AG08396 (cell line): ENCODE measurements at places on chromosomes 6 and 20.

DNA sequence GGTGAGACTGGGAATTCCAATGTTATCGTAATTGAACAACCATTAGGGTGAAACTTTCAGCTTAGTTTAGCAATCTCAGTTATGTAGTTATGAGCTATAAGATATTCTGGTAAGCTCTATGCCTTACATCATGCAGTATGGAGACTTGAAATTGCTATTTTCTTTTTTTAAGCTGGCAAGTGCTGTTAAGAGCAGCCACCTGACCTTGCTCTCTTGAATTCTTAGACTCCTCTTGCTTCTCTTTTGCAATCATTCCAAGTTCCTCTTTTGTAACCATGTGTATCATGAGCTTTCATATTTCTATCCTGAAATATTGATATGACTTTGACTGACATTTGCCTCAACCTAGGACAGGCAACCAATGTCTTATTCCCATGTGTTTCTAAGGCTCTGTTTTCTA lies 446.3 kb upstream of the SLC35B3 start:
- no peak for DNase-seq

GRCh38 chr20:152131-152530 lies 5.1 kb upstream of the DEFB127 start:
- no peak for DNase-seq

GRCh38 chr6:142112451-142113061 lies 20.2 kb upstream of the GJE1 start:
- peak; percentile 59 for DNase-seq

DNA sequence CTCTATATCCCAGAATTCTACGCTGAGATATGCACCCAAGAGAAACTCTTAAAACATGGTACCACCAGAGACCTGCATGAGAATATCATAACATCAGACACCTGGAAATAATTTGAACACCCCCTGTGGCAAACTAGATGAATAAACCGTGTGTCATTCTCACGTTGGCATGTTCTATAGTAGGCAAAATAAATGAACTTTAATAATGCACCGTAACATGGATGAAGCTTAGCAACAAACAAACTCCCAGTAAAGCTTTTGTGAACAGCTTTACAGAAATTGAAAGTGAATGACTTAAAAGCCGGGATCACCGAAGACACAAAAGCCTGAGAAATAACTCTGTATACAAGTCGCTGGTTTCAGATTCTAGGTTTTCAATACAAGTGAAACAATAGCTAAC lies 1166.8 kb upstream of the CITED2 start:
- no peak for DNase-seq

DNA sequence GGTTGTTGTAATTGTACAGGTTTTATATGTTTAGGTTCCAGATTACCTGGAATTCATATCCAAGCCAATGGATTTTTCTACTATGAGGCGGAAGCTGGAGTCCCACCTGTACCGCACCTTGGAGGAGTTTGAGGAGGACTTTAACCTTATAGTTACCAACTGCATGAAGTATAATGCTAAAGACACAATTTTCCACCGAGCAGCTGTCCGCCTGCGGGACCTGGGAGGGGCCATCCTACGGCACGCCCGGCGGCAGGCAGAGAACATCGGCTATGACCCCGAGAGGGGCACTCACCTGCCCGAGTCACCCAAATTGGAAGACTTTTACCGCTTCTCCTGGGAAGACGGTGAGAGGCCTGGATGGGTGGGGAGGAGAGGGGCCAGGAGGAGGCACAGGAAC lies 13.6 kb downstream of the BRPF3 start:
- DNase-seq, result no peak

DNA sequence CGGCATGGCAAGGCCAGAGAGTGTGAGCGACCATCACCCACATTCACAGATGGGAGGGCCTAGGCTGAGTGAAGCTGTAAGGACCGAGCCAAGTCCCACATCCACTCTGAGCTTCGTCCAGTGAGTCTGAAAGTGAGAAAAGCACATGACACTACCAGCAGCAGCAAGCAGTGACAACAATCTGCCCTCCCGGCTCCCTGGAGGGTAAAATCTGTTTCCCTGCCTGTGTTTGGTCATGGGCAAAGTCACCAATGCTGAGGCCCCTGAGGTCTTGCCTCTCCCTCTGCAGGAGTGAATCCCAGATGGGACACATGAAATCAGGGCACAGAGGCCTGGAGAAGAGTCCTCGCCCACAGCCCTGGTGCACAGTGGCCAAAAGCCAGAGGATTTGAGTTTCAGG lies 6.4 kb upstream of the CST7 start:
- no peak for DNase-seq

DNA sequence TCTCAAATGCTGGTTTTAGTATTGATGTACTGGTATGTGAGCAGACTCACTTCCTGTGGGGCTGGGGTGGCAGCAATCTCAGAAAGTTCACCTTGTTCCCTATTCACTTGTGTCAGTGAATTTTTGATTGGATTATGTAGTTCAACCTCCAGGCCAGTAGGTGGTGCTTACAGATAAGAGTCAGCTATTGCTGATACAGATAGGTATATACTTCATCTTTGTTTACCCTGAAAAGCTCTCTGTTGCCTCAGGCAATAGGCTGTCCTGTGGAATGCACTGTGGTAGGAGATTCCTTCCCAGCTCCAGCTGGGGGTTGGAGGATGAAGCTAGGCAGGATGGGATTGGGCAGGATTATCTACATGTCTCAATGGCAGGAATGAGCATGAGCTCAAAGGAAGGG lies 851.2 kb upstream of the EYS start:
- DNase-seq, result no peak

DNA sequence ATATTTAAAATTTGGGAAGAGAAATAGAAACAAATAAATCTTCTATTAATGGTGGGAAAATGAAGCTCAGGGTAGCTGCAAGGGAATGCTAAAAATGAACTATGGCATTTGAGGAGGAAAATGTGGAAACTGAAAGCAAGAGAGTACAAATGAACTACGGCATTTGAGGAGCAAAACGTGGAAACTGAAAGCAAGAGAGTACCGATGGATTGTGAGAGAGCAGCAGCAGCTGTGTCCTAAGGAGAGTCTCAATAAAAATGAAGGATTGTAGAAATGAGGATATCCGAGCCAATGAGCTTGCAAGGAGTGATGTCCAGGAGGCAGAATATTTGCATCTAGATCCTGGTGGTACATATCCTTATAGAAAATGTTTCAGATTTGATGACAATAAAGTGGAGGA lies 547.1 kb upstream of the ZNF337 start:
- no peak for DNase-seq

DNA sequence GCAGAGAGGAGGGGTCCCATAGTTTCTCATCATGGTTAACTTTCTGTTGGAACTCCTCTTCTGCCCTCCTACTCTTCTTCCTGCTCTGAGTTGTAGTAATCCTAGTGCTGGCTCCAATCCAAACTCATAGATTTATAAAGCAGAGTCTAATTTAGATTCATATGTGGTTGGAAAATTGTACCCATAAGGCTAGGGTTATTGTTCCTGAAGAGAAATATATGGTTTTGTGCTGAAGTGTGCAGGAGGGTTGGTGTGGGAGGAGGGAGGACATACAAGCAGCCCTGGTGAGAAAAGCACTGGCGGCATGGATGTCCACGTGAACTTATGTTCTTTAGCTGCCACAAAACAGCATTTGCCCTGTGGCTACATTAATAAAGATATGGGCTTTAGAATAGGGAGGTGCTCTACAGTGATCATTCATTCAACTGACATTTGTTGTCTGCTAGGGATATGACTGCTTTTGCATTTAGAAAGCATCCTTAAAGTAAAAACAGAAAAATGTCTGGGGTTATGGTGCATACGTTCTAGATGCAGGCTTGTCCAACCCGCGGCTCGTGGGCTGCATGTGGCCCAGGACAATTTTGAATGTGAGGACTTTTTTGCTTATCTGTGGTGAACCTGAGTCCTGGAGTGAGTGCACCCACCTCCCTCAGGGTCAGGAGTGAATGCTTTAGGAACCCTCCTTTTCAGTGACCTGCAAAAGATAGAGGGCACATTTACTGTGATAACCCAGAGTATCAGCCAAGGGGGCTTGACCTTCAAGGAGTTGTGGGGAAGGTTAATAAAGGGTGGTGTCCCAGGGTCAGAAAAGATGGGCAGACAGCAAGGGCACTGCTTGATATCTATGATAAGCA lies 4.1 kb downstream of the HLA-A start:
- no peak for DNase-seq

DNA sequence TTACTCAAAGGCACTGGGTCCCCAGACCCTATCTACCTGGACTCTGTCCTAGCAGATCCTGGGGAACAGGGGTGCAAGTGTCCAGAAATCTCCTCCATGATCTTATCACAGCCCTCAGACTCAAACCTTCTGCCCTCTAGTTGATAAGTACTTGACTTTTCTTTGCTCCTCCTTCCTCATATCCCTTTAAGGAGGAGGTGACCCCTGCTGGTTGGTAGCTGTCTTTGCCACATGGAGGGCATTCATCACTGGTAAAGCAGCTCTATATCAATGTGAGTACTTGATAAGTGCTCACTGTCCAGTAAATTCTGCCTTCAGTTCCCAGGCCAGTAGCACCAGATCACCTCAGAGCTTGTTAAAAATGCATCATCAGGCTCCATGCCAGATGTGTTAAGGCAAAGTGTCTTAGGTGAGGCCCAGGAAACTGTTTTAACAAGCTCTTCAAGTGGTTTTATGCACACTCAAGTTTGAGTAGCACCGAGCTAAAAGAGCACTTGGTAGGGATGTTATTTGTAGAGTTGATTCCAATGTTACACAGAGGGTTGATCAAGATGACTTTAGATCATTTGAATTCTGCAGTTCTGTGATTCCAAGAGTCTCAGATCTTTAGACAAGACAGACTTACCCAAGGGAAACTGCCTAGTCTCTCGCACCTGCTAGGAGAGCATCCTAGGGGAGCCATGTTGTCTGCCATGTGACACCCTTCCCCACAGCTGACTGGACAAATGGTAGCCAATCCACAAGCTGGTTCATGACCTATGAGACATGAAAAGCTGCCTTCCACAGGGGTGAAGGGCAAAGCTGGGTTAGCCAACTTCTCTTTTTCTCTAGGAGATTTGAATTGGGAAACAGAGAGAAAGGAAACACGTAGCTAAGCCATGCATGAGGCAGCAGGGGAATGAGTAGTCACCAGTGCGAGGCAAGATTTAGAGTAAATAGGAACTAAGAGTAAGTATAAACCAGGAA lies 18.6 kb downstream of the TREML2 start:
- peak; percentile 47 for DNase-seq
